ENCODE measurements at places on chromosomes 16 and 17.
A peak's percentile ranks its signal among the peaks of the same experiment; 100 is the strongest.

GRCh38 chr17:79695293-79695790 lies 35.4 kb upstream of the ENPP7 start:
- no peak for DNase-seq

- DNase-seq, result no peak
These were observed 95.6 kb downstream of the WSCD1 start for GRCh38 chr17:6165806-6166205.

- no peak for DNase-seq
These were observed 59.9 kb downstream of the TAOK1 start for GRCh38 chr17:29449865-29450671.

GRCh38 chr17:4562015-4562969 lies 1.9 kb upstream of the GGT6 start:
- DNase-seq, result no peak

DNA sequence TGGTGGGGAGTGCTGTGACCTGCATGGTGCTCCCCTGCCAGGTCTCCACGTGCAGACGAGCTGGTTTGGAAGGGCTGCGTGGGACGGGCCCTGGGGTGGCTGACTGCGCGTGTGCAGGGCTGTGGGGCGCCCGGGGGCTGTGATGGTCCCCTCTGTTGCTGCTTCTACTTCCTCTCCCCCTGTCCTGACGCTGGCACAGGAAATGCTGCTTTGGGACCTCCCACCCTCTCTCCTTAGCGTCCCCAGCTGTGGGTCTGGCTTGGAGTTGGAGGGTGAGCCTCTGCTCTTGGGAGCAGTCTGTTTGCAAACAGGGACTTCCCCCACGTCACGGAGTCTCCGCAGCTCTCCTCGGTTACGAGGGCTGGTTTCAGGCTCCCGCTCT lies 35.2 kb downstream of the TSC2 start:
- DNase-seq, result no peak

DNA sequence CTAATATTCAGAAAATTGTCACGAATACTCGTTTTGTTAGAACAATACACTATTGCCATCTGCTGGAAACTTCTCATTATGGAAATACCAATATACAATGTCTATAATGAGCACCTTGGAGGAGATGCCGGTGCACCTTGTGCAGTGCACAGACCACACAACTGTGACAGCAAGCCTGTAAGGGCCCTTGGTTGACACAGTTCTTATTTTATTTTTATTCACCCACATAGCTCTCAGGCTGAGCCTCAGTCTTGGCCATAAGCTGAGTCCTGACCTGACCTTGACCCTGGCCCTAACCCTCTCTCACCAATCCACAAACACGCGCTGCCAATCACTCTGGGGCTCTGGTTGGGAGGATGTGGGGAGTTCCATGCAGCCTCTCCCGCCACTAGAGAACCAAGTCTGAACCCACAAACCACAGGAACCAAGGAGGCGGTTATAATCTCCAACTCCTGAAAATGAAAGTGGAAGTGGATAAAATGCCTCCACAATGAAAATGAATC lies 7.6 kb downstream of the AIPL1 start:
- no peak for DNase-seq

GRCh38 chr17:27746881-27747280 lies 53.4 kb downstream of the NOS2 start:
- no peak for DNase-seq

- no peak for DNase-seq
These were observed 1.7 kb downstream of the KSR1 start for GRCh38 chr17:27457731-27458523.

DNA sequence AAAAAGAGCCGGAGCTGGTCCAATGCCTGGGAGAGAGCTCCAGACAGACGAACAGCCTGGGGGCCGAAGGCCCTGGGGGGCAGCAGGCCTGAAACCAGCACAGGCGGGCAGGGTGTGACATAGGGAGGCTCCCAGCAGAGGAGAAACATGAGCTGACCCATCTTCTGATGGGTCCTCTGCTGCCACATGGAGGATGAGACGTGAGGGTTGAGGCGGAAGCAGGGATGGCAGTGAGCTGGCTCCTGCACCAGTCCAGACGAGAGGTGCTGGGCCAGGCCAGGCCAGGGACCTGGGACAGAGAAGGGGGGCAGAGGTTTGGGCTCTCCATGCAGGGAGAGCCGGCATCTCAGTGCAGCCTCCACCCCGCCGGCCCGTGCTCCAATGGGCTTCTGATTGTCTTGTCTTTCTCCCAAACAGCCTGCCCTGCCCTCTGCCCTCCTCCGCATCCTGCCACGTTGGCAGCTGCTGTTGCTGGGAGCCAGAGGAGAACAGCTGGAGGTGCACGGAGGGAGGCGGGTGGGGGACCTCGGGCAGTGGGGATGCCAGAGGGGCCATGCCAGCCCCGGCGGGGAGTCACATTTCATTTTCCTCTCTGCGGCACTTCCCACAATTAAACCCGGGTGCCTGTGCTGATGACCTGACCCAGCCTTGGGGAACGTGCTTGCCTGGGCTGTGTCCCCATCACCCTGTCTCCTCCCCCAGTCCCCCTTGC lies 139.1 kb upstream of the GSE1 start:
- DNase-seq, result no peak

GRCh38 chr17:54983260-54983659 lies 14.7 kb downstream of the STXBP4 start:
- DNase-seq, result no peak

DNA sequence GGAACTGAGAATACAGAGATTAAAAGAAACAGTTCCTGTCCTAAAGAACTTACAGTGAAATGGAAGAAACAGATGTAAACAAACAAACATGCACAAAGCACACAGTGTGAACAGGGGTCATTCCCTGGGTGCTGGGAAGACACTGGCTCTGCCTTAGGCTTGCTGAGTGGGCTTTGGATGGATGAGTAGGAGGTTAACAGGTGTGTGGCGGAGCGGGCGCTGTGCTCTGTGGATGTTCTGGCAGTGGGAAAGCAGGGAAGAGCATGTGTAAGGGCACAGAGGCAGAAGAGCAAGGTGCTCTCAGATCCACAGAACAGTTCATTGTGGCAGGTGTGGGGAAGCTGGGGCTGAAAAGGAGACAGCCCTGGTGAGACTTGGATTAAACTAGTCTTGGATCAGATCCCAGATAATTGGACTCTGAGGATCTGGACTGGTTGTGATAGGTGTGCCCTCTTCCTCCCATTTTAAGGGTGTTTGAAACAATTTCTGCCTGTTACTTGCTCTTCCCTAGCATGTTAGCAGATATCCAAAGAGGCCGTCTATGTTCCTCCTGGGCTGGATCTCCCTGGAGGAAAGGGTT lies 8.1 kb downstream of the HROB start:
- DNase-seq, result no peak

- no peak for DNase-seq
These were observed 674 bp downstream of the PPP1R27 start for GRCh38 chr17:81833921-81834830.

DNA sequence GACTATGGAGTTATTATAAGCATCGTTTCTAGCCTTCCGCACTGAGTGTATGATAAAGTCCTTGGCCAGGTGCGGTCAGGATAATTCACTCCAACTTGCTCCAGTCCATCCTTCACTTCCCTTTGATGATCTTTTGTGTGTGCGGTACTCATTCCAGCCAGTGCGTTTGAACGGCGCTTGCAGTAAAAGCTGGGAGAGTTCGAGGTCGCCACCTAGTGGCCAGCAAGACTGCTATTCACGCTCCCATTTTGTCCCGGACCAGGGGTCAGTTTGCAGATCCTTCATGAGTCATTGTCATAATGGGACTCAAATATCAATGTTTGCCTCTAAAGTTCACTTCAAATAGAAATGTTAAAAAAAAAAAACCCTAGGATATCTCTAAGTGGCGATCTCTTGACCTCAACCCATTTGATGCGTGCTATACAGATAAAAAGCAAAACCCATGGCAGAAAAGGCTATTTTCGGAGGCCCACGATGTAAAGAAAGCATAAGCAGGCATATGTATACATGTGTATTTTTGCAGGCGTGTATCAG lies 417.1 kb downstream of the TMEM114 start:
- DNase-seq, result peak; percentile 4

GRCh38 chr17:71970312-71970711 lies 150.5 kb upstream of the SOX9 start:
- peak; percentile 7 for DNase-seq

GRCh38 chr17:27539794-27540317 lies 83.6 kb downstream of the KSR1 start:
- DNase-seq, result no peak

GRCh38 chr16:73232555-73233328 lies 184.8 kb upstream of the ZFHX3 start:
- no peak for DNase-seq

DNA sequence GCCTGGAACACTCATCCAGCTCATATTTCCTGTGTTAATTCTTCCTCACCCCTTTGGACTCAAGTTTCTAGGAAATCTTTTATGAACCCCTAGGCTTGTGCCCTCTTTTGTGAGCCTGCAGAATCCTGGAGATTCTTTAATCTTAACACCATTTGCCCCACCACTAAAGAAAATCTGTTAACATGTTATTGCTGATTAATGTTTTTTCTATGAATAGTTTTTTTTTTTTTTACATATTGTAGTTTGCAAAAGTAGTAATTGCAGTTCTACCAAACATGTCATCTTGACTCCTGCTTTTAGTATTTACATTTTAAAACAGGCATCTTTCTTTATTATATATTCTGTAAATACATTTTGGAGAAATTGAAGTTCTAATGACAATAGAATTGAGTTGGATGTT lies 8.5 kb downstream of the PRSS54 start:
- DNase-seq, result no peak

DNA sequence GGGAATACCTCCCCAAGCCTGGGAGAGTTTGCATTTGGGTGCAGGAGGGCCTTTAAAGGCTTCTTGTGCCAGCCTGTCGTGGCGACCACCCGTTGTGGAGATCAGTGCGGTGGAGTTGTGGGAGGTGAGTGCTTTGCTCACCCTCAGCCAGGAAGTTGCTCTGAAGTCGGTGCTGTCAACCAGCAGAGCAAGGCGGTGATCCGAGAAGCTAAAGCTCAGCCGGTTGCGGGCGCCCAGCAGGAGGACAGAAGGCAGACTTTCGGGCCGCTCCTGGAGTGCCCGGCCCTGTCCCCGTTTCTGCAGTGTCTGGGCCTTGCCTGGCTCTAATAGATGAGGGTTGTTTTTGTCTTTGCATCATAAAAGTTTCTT lies 1.4 kb downstream of the UBE2I start:
- DNase-seq, result no peak

DNA sequence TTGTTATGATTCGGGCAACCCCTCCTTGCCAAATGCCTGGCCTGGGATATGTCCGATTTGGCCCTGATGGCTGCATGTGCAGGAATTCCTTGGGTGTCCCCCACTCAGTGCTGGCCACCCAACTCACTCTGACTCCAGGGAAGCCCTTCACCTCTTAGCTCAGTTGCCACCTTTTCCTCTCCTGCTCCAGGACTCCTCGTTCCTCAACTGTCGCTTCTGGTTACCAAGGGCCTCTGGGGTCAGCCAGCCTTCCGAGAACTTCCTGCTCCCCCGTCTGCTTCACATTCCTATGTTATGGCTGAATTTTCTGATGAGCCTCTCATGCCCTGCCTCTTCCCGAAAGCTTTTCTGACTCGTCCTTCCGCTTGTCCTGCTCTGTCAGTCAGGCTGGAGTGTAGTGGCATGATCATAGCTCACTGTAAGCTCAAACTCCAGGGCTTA lies 63.5 kb downstream of the SPACA3 start:
- DNase-seq, result no peak

DNA sequence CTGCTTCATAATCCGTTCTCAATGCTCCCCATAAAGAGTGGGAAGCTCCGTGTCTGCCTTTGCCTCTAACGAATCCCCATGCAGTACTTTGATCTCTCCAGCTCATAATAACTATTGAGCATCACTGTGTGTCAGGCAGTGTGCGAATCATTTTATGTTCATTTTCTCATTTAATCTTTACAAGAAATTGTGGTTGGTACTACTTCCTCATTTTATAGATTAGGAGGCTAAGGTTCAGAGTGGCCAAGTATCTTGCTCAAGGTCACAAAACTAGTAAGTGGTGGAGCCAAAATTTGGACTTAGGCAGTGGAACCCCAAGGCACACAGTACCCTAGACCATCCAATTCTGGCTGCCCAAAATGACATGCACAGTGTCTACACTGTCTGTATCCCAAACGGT lies 44.8 kb downstream of the ABCC12 start:
- no peak for DNase-seq

GRCh38 chr16:9139965-9140364 lies 48.5 kb downstream of the HAPSTR1 start:
- DNase-seq, result no peak

DNA sequence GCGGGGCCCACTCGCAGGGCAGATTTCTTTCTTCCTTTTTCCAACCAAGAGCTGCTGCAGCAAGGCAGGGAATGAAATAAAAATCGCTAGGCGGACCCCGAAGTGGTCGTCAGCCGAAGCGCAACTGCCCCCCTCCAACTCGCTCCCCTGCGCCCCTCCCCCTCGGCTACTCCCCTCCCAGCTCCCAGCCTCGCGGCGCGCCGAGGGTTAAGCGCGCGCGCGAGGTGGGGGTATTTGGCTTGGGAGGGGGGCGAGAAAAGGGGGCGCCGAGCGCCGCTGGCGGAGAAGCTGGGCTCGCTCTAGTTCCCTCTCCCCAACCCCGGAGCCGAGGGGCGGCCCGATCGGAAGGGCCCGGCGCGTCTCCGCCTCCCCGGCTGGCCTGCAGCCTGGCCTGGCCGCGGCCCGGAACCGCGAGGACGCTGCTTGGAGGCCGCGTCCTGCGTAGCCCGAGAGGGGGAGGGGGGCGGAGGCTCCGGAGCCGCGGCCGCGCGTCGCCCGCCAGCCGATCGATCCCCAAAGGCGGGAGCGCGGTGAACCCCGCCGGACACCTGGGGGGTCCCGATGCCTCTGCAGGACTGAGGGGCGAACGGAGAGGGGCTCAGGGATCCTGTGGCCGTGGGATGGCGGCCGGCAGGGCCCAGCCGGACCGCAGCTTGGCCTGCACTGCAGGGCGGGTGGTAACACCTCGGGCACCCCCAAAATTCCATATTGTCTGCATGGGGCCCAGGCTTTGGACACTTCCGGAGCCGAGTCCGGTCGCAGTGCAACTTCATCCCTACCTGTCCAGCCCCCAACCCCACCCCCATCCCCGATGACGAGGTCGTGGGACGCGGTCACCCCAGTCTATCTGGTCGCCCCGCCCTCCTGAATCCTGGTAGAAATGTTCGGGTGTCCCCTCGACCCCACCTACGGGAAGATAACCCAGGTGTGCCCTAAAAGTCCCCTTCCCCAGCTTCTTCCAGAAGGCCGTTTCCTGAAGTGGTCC lies 4.9 kb upstream of the CBX4 start:
- no peak for DNase-seq

DNA sequence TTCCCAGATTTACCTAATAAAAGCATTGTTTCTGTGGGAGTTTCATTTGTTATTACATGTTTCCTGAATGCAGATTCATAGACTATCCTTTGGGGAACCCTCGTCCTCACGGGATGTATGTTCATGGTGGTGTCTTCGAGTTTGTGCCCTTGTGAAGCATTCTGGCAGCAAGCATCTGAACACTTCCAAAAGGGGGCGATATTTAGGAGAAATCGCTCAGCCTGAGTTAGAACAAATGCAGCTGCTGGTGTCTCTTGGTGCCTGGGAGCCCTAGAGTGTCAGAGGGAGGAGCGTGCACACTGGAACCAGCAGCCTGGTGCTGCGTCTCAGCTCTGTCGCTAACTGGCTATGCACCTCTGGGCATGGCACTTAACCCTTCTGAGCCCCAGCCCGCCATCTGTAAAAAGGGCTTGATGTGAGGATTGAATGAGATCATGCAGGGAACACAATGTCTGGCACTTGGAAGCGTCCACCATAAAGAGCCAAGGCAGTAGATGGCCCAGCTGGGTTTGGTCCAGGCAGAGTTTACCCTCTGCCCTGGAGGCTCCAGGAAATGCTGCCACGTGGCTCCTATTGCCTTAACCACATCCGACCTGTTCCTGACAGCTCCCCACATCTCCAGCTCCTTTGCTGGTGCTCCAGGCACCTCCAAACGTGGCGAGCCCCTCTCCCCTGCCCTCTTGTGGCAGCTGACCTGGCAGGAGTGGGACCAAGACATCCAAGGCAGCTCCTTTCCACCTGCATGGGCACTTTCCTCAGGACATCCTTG lies 25.0 kb upstream of the C16orf78 start:
- no peak for DNase-seq
